Upper lobe of left lung (tissue), 6 donors: ENCODE measurements at places on chromosomes 2 and 18. TPM values are rescaled to one million over a fixed set of nuclear protein-coding genes. Genes with fewer than 3 reads are reported as not detected.

Gene SKOR2
- total RNA-seq, result not detected

Gene FZD7
- 14.9 TPM for total RNA-seq

Gene COL6A3
- total RNA-seq, result 108 TPM

Gene DLGAP1
- 4.0 TPM for total RNA-seq

Gene NYAP2
- total RNA-seq, result 1.3 TPM

Gene PLB1
- total RNA-seq, result 3.6 TPM

Gene HOXD8
- not detected for total RNA-seq

DNA sequence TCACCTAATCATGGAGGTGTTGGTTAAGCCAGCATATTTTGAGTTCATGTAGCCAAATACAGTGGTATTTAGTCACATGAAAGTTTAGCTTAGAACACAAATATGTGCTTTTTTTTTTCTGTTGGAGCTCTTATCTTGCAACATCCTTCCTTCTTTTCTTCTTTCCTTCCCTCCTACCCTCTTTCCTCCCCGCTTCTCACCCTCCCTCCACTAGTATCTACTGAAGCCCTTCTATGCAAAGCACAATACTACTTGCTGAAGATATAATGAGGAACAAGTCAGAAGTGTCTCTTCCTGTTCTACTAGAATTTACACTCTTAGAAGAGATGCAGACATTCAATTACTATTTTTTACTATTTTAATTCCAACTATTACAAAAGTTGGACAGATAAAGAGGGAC, 105.0 kb upstream of the ITGA4 start:
- no peak overlapping the region for H3K27ac ChIP-seq
- H3K4me3 ChIP-seq, result no peak overlapping the region
- no peak for DNase-seq

DNA sequence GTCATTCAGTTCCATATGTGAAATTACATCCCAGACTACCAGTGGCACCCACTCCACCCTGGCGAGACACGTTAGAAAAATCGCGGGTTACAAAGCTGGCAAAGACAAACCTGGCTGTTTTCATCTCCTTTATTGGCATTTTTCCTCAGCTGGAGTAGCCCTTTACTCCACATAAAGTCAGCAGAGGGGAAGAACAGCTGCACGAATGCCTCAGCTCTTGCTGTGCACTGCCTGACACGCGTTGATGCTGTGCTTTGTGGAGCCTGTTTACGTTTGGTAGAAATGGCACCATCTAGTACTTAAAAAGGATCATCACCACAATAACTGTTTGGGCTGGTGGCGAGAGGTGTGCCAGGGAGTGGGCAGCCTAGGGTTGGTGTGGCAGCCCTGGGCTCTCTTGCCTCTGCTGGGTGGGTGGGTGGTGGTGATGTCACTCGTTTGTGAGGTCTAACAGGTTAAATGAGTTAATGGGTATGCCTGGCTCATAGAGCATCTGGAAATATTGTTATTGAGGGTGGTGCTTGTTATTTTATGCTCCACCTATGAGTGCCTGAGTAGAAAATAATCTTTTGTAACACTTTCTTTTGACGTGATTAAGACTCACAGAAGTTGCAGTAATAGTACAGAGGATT, 16.4 kb downstream of the FARP2 start:
- no peak overlapping the region for H3K4me3 ChIP-seq
- H3K36me3 ChIP-seq, result no peaks in the 10 kb centered on the region
- no peaks in the 10 kb centered on the region for H3K4me1 ChIP-seq

GRCh38 chr2:1366546-1367134, 46.6 kb upstream of the TPO start:
- peak; percentile 71 for DNase-seq
- H3K4me3 ChIP-seq, result no peak overlapping the region
- H3K36me3 ChIP-seq, result no peaks in the 10 kb centered on the region
- H3K27me3 ChIP-seq, result no peaks in the 10 kb centered on the region
- H3K4me1 ChIP-seq, result no peaks in the 10 kb centered on the region

- H3K4me3 ChIP-seq, result no peak overlapping the region
- H3K27me3 ChIP-seq, result no peaks in the 10 kb centered on the region
- H3K27ac ChIP-seq, result no peak overlapping the region
- no peak for DNase-seq
- H3K36me3 ChIP-seq, result no peaks in the 10 kb centered on the region
These were observed 261.6 kb downstream of the ASXL3 start for GRCh38 chr18:33839452-33840211.

- H3K27ac ChIP-seq, result no peak overlapping the region
- H3K27me3 ChIP-seq, result no peaks in the 10 kb centered on the region
These were observed 609.7 kb downstream of the STK39 start for GRCh38 chr2:167637741-167638140.

DNA sequence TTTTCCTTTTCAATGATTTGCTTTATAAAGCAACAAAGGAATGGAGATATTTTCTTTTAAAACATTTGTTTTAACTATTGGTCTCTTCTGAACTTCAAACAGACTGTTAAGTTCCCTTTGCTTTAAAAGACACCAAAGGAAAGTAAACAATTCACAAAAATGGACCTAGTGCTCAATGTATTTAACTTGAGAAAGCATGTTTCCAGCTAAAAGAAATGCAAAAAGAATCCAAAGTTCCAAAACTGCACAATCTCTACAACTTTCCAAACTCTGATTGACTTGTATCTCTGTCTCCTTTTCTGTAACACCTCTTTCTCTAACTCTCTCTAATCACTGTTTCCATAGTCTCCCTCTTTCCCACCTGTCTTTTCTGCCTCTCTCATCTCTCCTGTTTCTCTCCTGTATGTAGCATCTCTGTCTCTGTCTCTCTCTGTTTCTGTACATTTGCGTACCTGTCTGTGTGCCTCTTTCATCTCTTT, 295.7 kb upstream of the SESTD1 start:
- peaks cover 2% of the 10 kb centered on the region for H3K4me1 ChIP-seq
- no peaks in the 10 kb centered on the region for H3K27me3 ChIP-seq
- H3K36me3 ChIP-seq, result no peaks in the 10 kb centered on the region
- no peak overlapping the region for H3K27ac ChIP-seq
- peak overlapping the region; percentile 8 for H3K4me3 ChIP-seq

DNA sequence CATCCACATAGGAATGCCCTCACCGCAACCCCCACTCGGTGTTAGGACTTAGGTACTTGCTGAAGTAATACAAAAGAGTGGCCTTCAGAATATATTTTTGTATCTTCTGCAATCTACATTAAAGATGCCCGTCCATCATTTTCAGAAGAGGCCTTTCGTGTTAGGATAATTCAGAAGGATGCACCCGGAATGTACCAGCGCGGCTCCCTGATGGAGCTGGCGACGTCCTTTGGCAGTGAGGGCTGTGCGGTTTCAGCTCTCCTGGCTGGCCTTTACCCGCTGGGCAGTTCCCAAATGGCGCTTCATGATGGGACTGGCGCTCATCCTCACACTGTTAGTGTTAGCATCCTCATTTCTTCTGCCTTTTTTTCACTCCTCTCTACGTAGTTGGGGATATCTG, 15.3 kb downstream of the TWIST2 start:
- H3K36me3 ChIP-seq, result no peaks in the 10 kb centered on the region
- no peak overlapping the region for H3K4me3 ChIP-seq
- peaks cover 31% of the 10 kb centered on the region for H3K4me1 ChIP-seq
- no peak for DNase-seq
- no peaks in the 10 kb centered on the region for H3K27me3 ChIP-seq
- H3K27ac ChIP-seq, result peak overlapping the region; percentile 61

DNA sequence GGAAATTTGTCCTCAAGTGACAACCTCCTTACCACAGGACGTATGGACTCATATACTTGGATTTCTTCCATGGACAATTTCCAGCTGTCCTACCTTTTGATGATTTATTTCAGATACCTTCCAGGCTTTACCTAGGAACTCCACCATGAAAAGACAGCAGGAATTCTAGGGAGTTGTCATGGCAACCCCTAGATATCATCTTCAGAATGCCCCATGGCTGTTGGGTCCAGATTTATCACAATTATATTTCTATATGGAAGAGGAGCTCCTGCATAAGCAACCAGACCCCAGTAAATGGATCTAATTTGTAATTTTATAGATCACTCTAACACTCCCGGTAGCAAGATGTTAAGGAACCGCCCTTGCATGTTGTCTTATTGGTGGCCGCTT, 102.3 kb upstream of the ZNF521 start:
- no peaks in the 10 kb centered on the region for H3K27me3 ChIP-seq
- H3K36me3 ChIP-seq, result no peaks in the 10 kb centered on the region
- no peak overlapping the region for H3K27ac ChIP-seq
- no peak overlapping the region for H3K4me3 ChIP-seq
- no peak for DNase-seq

DNA sequence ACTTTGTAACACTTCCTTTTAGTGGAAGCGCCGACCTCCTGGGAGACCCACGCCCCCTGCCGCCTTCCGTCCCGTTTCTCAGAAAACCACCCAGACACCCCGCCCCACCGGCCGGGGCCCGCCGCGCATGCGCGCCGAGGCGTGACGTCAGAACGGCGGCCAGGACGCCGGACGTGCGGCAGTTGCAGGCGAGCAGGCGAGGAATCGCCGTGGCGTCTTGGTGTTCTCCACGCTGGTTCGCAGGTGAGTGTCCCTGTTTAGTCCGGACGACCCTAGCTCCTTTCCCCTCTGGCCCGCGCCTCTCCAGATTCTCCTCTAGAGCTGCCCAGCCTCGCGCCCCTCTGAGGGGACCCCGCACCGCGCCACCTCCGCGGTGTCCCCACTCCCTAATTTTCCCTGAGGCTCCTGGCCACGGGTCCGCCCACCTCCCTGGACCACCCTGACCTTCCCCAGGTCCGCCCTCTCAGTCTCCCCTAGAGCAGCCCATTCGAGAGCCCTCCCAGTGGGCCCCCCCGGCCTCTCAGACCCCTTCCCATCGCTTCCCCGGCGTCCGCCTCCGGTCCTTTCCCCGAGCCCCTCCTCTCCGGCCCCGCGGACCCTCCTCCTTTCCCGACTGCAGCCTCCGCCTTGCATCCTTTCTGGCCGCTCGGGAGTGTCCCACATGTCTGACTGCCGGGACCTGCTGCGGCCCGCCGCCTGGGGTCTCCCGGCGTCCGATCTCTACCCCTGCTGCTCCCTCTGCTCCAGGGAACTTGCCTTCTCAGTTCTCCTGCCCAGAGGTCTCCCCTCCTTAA, at the start of gene PLEKHB2:
Gene PLEKHB2, plus strand, starts transcription at position 181 of the 794 bp plus-strand sequence. CDS start 15,606 bp downstream, outside the sequence.
- no peaks in the 10 kb centered on the region for H3K27me3 ChIP-seq
- H3K4me1 ChIP-seq, result peaks cover 35% of the 10 kb centered on the region
- no peaks in the 10 kb centered on the region for H3K36me3 ChIP-seq

DNA sequence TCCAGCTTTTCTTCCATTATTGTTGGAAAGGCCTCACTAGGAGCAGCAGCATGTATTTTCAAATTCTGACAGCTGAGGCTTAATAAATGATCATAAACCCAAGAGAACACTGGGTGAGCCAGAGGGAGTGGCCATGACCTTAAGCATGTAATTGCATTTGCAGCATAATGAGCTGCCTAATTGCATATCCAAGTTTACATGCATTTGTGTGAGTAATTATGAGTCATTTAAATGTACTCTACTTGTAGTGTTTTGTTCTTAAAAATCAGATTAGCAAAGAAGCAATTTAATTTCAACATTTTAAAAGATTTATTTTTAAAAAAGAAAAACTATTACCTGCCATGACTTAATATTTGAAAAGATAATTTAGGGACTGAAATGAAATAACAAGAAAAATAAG, 74.8 kb downstream of the NOL10 start:
- no peaks in the 10 kb centered on the region for H3K4me1 ChIP-seq
- no peak overlapping the region for H3K4me3 ChIP-seq
- no peak overlapping the region for H3K27ac ChIP-seq
- H3K27me3 ChIP-seq, result no peaks in the 10 kb centered on the region
- no peak for DNase-seq

GRCh38 chr2:48819206-48819735, 63.7 kb upstream of the LHCGR start:
- no peak for DNase-seq
- H3K4me3 ChIP-seq, result no peak overlapping the region
- no peaks in the 10 kb centered on the region for H3K36me3 ChIP-seq

DNA sequence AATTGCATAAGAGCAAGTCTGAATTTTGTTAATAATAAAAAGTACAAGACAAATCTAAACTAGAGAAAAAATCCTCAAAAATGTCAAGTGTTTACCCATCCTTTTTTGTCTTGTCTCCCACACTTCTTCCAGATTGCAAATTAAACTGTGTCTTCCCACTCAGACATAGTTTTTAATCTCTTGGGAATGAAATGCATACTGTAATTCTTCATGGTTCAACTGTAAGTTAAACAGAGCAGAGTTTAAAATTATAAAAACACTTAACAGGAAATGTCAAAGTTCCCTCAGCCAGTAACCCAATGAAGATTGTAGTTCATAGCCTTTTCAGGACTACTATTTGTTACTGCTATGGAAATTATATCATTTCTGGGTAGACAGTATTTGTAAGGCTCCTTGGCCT, 171.8 kb downstream of the UBE2E3 start:
- no peak overlapping the region for H3K4me3 ChIP-seq
- no peaks in the 10 kb centered on the region for H3K36me3 ChIP-seq
- H3K27ac ChIP-seq, result no peak overlapping the region

DNA sequence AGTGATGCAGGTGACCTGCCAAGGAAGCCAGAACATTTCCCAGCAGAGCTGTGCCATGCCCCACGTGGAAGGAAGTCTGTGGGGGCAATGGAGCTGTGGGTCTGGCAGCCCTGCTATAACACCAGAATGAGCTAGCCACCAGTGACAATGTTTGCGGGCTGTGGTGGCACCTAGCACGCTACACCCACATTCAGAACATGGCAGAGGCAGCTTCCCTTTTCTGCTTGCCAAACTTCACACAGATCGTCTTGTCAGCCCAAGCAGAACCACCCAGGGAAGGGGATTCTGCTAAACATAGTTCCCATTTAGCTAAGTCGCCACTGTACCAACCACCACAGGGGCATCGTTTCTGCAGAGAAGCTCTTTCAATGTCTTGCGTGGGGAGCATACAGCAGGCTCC, 27.0 kb upstream of the CCDC93 start:
- H3K4me3 ChIP-seq, result no peak overlapping the region
- H3K27me3 ChIP-seq, result no peaks in the 10 kb centered on the region
- H3K4me1 ChIP-seq, result no peaks in the 10 kb centered on the region
- H3K36me3 ChIP-seq, result no peaks in the 10 kb centered on the region

DNA sequence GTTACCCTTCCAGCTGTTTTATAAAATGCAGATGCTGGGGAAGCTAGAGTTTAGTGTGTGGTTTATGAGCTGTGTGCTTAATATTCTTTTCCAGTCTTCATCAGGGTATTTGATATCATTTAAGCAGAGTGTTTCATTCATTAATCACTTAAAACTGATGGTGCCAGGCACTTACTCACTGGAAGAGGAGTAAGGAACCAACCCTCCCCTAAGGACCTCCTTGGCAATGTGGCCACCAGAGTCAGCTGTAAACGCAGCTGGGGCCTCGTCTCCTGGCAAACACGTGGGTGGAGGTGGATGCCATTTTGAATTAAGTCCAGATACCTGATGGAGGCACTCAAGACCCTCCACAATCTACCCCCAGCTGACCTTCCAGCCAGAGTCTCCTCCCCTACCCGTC, 331.6 kb downstream of the CLIP4 start:
- no peaks in the 10 kb centered on the region for H3K27me3 ChIP-seq
- no peak for DNase-seq
- no peak overlapping the region for H3K27ac ChIP-seq
- no peaks in the 10 kb centered on the region for H3K36me3 ChIP-seq

GRCh38 chr2:157419031-157419575, 24.8 kb downstream of the CYTIP start:
- peak overlapping the region; percentile 83 for H3K27ac ChIP-seq
- H3K4me3 ChIP-seq, result no peak overlapping the region
- DNase-seq, result no peak
- H3K27me3 ChIP-seq, result no peaks in the 10 kb centered on the region
- H3K36me3 ChIP-seq, result no peaks in the 10 kb centered on the region
- H3K4me1 ChIP-seq, result peaks cover 7% of the 10 kb centered on the region
